ENCODE measurements at places on chromosomes 4 and X.

DNA sequence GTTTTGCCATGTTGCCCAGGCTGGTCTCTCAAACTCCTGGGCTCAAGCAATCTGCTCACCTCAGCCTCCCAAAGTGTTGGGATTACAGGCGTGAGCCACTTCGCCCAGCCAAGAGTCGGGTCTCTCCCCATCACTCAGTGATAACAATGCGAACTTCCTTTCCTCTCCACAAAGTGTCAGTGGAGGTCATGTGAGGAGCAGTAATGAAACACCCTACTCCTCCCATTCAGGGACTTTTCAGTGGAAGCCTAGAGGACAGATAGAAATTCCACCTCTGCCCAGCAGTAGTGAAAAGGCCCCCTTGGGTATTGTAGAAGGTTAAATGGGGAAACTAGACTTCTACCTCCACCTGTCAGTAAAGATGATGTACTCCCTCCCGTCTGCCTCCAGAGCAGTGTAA is 141.9 kb upstream of the STK26 start:
- no peak for DNase-seq

- no peak for DNase-seq
Observed at GRCh38 chrX:13198056-13198761, 121.6 kb downstream of the ATXN3L start.

GRCh38 chrX:116694046-116694445 is 231.3 kb upstream of the CT83 start:
- DNase-seq: no peak

DNA sequence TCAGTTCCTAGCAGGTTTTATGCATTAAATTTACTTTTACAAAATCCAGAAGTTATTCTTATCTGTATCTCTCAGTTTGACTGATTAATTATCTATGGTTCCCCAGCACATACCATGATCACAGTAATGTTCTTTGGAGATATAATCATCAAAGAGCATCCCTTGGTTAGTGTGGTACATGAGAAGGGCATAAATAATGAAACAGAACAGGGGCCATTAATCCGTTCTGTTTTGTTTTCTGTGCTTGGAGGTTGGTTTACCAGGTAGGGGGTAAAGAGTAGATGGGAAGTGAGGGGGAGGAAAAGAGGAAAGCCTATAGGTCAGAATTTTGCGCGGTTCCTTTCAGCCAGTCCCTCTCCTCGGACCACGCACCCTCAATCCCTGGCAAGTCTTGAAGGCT is 718.7 kb upstream of the TENM3 start:
- no peak for DNase-seq

- no peak for DNase-seq
Observed at GRCh38 chr4:158314756-158315487, 104.6 kb downstream of the TMEM144 start.

DNA sequence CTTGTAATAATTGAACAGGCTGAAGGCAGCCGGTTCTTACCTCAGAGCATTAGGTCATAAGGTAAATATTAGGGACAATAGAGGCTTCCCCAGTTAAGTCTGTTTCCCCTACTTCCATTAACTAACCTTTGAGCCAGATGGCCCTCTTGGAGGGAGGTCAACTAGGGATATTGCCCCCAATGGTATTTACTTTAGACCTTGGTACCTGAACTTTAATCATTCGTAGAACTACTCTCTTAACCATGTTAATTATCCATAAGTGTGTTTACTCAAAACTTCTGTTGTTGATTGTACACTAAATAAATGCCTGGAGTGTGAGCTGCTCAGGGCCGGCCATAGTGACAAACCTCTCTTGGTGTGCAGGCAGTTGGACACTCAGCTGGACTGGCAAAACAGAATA is 1843.5 kb upstream of the AGA start:
- no peak for DNase-seq

DNA sequence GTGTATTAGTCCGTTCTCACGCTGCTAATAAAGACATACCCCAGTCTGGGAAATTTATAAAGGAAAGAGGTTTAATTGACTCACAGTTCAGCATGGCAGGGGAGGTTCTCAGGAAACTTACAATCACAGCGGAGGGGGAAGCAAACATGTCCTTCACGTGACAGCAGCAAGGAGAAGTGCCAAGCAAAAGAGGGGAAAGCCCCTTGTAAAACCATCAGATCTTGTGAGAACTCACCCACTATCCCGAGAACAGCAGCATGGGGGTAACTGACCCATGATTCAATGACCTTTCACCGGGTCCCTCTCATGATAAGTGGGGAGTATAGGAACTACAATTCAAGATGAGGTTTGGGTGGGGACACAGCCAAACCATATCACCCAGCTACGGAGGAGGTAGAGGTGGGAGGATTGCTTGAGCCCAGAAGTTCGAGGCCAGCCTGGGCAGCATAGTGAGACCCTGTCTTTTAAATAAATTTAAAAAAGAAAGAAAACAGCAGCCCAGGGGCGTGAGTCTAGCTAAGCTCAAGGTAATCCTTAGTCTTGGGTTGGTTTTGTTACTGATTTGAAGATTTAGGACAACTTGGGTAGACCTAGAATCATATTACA is 46.4 kb upstream of the TMEM131L start:
- no peak for DNase-seq

- DNase-seq: no peak
Observed at GRCh38 chrX:110425222-110426154, 66.8 kb downstream of the RTL9 start.

GRCh38 chr4:153453402-153453801 is 12.8 kb upstream of the TMEM131L start:
- no peak for DNase-seq

DNA sequence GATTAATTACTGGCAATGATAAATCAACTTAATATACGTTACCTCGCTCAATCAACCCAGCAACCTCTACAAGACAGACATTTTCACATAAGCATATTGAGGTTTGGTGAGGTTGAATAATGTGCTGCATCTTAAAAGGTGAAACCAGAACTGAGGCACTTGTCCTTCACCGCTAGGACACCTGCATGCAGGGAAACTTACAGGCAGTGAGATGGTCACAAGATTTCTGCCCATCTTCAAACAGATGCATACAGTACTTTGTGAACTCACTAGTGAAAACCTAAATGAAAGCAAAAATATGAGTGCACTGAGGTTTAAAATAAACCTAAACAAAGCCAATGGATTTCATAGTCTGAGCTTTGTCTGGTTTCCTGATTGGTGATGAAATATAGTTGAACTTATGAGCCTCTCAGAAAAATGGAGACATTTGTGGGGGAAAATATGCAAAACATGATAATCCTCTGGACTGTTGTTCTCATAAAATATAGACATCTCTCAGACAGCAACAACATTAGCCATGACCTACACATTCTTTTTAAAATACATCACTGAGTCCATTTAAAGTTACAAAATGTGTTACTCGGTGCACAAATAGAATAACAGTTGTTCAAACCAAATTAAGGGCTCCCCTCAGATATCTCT is 20.9 kb upstream of the PRSS12 start:
- DNase-seq: no peak

DNA sequence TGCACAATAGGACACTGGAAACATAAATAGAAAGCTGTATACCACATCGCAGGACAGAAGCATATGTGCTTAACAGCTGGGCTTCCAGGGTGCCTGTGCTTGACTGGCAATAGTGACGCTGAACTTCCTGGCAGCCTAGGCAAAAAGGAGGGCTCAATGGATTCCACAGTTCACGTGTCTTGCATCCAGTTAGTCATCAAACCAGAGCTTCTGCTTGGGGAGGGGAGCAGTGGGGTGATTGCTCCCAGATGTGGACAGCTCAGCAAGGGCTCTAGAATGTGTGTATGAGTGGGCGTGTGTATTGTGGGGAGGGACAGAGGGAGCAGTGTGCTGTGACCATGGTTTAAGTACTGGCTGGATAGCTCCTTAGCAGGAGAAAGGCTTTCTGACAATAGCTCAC is 2.3 kb downstream of the PRRG3 start:
- no peak for DNase-seq

- DNase-seq: no peak
Observed at GRCh38 chrX:7244405-7244804, 96.5 kb upstream of the PUDP start.

GRCh38 chr4:79756140-79756895 is 316.7 kb downstream of the ANTXR2 start:
- DNase-seq: no peak

DNA sequence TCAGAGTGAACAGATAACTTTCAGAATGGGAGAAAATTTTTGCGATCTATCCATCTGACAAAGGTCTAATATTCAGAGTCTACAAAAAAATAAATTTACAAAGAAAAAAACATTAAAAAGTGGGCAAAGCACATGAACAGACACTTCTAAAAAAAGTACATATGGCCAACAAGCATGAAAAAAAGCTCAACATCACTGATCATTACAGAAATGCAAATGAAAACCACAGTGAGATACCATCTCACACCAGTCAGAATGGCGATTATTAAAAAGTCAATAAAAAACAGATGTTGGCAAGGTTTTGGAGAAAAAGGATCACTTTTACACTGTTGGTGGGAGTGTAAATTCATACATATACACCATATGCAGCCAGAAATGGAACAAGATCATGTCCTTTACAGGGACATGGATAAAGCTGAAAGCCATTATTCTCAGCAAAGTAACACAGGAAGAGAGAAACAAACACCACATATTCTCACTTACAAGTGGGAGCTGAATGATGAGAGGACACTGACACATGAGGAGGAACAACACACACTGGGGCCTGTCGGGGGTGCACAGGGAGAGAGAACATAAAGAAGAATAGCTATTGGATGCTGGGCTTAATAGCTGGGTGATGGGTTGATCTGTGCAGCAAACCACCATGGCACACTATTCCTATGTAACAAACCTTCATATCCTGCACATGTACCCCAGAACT is 41.6 kb upstream of the ITM2A start:
- DNase-seq: peak; percentile 4

GRCh38 chr4:138953961-138954371 is 61.6 kb upstream of the NOCT start:
- DNase-seq: no peak

- DNase-seq: peak; percentile 81
Observed at GRCh38 chr4:184417802-184418511, 56.4 kb downstream of the IRF2 start.

GRCh38 chrX:95974890-95975289 is 709.8 kb upstream of the DIAPH2 start:
- DNase-seq: no peak

- DNase-seq: no peak
Observed at GRCh38 chr4:5796976-5797375, 86.0 kb downstream of the EVC start.

- DNase-seq: no peak
Observed at GRCh38 chr4:38013461-38014366, 53.5 kb downstream of the PTTG2 start.

DNA sequence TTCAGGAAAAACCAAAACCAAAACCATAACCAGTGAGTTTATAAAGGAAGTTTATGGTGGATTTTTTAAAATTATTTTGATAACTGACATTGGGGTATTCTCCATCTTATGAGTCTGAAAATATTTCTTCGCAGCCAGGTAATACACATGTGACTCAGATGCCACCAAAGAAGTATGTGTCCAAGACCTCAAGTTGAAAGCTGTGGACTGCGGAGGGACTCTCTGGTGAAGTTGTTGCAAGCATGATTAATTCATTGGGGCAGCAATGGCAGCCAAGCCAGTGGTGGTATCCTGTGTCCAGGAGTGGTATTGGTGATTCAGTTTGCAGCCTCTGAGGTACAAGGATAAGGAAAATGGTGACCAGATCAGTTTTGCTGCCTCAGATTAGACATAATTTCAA is 14.0 kb upstream of the ADH5 start:
- no peak for DNase-seq

- DNase-seq: no peak
Observed at GRCh38 chrX:47643926-47644325, 6.4 kb downstream of the ELK1 start.

DNA sequence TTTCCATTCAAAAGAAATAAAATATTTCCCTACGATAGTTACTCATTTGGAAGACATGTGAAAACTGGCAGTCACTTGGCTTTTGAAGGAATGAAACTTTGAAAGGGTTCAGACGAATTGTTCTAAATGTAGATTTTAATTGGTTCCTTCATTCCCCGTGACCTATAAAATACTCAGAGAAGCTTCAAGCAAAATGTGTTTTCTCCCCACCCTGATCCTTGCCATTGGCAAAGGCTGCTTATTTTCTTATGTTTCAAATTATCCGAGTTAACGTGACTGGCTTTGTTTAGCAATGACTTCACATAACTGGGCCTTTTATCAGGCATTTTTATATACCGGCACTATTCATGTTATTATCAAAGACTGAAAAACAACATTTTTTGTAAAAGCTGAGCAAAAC is 204.1 kb upstream of the NEIL3 start:
- DNase-seq: no peak

DNA sequence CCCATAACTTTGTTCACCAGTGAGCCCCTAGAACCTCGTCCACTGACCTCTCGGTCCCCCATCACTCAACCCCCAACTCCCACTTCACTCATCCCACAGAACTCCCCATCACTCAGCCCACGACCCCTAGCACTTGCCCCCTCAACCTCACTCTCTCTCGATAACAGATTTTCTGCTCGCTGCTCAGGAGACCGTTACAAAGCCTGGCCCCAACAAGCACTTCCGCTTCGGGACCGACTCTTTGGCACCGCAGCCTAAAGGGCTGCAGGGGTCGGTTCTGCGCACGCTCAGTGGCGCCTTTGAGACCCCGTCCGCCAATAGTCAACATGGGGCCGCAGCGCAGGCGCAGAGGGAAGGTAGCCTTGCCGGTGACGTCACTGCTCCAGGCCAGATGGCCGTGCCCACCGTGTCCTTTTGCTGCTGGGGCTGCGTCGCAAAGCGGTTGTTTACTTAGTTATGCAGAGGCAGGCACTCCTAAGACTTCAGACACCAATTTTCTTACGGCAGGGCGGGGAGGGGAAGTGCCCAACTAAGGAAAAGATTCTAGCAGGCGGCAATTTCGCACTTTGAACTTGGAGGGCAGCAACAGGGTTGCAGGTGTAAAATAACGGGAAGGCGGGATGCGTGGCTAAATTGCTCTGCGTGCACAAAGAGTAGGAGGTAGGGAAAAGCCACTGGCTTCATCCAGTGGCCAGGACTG is at the start of gene ZNF182:
Gene ZNF182 (minus strand): TSS at position 232 of the 700 bp plus-strand sequence. CDS start 1,380 bp downstream, outside the sequence.
- peak; percentile 92 for DNase-seq

GRCh38 chr4:79514621-79515329 is 106.7 kb upstream of the GK2 start:
- no peak for DNase-seq
